ENCODE measurements at places on chromosomes 1 and 21.

DNA sequence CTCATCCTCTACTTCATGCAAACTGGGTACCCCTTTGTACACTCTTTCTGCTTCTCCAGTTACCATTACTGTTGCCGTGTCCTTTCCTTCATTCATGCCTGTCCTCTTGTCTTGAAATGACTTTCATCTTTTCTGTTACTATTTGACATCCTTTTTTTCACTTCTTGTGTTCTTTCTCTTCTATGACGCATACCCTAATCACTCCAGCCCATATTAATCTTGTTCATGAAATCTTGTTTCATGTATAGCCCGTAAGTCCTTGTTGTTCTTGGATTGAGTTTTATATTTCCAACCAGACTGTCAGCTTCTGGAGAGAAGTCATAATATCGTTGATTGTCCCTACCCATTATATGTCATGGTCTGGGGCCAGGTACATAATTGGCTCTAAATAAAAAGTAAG, 126.1 kb downstream of the NOS1AP start:
- DNase-seq, result no peak

- DNase-seq, result no peak
Measured at GRCh38 chr1:157771661-157772425, 5.1 kb downstream of the FCRL2 start.

- no peak for DNase-seq
Measured at GRCh38 chr1:36482724-36483388, at the start of gene CSF3R. Gene CSF3R (minus strand): TSS chr1:36482913. CDS start chr1:36479496, 3,417 bp downstream.

DNA sequence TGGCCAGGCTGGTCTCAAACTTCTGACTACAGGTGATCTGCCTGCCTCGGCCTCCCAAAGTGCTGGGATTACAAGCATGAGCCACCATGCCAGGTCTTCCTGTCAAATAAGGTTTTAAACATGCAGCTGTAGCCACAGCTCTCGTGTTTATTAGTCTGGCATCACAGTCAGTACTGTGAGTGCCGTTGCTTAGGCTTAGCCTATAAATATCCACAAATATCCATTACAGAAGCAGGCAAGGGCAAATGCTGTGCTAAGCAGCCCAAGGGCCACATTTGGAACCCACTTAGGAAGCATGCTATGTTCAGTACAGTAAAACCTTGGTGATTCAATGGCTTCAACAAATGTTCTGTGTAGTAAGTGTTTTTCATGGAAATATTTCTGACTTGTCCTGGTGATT, 75.9 kb downstream of the KIF1B start:
- no peak for DNase-seq

DNA sequence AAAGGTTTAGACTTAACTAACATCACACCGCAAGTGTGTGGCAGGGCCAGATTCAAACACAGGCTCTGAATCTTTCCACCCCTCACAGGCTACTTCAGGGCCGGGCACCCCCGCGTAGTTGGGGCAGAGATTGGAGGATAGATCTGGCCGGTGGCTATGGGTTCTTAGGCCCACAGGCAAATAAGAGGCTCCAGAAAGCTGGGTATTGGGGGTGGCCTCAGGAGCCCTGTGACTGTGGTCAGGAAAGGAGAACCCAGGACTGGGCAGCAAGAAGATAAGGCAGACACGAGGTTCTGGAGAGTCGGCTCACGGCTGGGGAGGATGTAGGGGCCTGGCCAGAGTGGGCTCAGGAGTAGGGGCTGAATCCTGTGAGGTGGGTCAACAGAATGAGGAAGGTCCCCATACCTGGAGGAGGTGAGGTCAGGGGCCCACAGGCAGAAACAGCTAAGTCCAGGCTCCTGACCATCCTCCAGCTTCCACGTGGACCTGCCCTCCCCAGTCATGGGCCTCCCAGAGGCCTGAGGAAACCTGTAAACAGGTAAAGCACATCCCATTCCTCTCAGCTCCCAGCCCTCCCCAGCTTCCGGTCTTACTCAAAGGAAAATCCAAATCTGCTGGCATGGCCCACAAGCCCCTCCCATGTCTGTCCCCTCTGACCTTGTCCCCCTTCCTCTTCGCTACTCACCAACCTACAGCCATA, 306.2 kb downstream of the MATN1 start:
- no peak for DNase-seq

GRCh38 chr1:48236716-48237470, 14.4 kb downstream of the SLC5A9 start:
- DNase-seq, result no peak

- no peak for DNase-seq
Measured at GRCh38 chr1:101632548-101633272, 364.0 kb downstream of the OLFM3 start.

DNA sequence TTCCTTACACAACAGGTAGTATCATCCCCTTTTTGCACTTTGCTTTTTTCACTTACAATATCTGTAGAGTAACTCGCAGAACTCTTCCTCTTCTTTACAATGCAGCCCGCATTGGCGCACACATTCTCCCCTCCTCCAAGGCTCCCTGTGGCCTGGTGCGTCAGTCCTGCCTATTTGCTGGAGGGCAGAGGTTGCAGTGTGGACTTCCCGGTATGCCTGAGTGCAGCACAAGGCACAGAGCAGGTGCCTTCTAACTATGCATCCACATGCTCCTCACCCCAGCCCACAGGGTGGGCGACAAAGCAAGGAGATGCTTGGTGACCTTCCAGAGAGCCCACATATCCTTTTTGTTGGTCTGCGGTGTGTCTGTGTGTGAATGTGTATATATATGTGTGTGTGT, 53.3 kb downstream of the ARHGEF11 start:
- DNase-seq, result no peak

- DNase-seq, result no peak
Measured at GRCh38 chr1:166166329-166166697, 488 bp downstream of the FAM78B start.

DNA sequence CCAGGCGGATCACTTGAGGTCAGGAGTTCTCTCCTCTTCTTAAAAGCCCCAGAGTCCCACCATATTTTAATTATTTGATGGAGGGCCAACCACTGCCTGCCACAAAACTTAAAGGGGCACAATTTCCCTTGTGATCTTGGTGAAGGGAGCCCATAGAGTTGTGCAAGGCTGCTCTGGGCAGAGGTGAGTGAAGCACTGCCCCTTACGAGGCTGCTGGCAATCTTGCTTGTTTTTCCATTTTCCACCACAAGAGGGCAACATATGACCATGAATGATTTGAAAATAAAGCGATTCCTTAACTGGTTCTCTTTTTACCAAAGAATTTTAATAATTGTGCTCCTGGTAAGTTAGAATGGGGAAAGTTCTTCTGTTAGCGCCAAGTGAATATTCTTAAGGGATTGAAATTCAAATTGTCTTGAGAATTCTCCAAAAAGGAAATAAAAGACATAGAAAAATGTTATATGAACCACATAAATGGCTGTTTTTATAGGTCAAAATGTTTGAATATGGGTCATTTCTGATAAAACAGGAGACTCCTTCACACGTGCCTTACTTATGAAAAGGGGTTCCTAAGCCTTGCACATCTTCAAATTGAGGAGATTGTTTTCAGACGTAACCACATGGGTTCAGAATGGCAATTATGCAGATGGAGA, 22.7 kb downstream of the PGM1 start:
- DNase-seq, result peak; percentile 51

DNA sequence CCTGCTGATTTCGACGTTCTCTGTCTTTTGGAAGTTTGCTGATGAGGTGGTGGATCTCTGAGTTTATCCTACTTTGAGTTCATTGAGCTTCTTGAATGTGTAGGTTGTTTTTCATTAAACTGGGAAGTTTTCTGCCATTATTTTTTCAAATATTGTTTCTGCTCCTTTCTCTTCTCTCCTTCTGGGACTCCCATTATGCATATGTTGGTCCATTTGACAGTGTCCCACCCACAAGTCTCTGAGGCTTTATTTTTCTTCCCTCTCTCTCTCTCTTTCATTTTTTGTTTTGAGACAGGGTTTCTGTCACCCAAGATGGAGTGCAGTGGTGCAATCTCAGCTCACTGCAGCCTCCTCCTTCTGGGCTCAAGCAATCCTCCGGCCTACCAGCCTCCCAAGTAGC, 11.7 kb downstream of the TNFRSF18 start:
- DNase-seq, result no peak

DNA sequence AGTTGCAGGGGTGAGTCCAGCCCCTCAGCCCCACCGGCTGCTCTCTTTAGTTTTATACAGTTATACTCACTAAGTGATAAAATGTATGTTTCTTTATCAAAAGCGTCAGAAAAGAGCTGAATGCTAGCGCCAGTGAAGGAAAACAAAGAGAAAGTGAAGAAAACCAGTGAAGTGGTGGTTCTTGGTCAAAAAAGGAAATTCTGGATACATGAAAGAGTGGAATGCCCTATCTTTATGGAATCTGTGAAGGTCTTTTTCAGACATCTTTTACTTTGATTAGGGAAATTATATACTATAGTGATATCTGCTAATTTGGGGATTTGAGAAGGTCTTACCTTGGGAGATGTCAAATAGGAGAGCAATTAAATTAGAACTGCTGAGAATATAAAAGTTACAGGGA, 41.3 kb downstream of the GPR3 start:
- DNase-seq, result no peak

- no peak for DNase-seq
Measured at GRCh38 chr1:226577401-226578180, 29.0 kb downstream of the STUM start.

GRCh38 chr1:158076441-158076840, 83.0 kb downstream of the KIRREL1 start:
- DNase-seq, result no peak

DNA sequence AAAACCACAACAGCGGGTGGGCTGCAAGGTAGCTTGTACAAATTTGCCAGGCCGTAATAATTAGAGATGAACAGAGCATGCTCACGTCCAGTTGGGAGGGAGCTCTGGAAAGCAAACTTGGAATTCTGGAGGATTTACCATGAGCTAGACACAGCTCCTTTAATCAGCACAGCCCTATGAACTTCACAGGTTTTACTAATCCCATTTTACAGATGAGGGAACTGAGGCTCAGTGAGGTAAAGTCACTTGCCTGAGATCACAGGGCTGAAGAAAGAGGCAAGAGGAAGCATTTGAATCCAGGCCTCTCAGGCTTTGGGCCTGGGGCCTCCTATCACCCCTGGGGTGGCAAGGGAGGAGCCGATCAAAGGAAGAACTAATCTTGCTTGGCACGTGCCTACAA, 24.0 kb downstream of the PAX7 start:
- DNase-seq, result no peak

- DNase-seq, result no peak
Measured at GRCh38 chr1:118032883-118033282, 103.3 kb downstream of the WDR3 start.

- DNase-seq, result no peak
Measured at GRCh38 chr1:160217481-160218051, 12.4 kb downstream of the PEA15 start.

DNA sequence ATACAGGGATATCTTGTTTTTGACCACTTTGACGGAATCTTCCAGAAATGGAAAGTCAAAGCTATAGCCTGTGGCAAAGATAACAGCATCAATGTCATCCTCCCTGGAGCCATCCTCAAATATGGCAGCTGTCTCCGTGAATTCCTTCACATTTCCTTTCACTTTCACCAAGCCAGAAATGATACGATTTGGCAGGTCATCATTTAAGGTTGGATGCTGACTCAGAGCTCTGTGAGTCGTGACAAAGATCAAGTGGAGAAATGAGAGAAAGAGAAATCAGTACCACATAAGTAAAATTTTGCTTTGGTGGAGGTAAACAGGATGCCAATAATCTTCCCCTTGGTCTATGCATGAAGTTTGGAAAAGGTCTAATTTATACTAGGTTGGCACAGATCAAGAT, 23.9 kb downstream of the FMO5 start:
- no peak for DNase-seq

DNA sequence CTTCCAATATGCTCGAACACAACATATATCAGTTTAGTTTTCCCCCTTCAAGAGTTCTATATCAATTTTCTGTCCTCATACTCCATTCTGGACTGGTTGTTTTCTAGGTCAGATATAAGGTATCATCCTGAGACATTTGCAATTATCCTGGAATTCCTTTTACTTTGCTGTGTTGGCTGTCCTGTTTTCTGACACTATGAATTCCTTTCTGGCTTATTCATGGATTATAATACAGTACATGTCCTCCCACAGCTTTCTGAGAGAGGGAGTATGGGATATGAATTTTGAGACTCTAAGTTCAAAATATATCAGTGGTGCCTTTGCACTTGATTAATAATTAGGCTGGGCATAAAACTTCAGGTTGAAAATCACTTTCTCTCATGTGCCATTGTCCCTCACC, 11.9 kb downstream of the PHTF1 start:
- DNase-seq, result no peak

- DNase-seq, result no peak
Measured at GRCh38 chr1:238777551-238777950, 608.8 kb upstream of the CHRM3 start.

DNA sequence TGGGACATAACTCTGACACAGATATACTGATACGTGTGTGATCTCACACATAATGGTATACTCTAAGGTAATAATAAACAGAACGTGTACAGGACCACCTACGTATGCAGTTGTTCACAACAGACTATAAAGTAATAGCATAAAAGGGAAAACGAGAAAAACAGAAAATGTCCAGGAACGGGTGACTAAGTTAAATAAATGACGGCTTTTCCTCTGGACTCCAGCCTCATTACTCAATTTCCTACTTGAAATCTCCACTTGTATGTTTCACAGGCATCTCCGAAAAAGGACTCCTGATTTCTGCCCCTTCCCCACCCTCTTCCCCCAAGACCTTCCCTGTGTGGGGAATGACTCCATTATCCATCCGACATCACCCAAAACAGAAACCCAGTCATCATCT, 95.1 kb downstream of the JAK1 start:
- DNase-seq, result no peak

DNA sequence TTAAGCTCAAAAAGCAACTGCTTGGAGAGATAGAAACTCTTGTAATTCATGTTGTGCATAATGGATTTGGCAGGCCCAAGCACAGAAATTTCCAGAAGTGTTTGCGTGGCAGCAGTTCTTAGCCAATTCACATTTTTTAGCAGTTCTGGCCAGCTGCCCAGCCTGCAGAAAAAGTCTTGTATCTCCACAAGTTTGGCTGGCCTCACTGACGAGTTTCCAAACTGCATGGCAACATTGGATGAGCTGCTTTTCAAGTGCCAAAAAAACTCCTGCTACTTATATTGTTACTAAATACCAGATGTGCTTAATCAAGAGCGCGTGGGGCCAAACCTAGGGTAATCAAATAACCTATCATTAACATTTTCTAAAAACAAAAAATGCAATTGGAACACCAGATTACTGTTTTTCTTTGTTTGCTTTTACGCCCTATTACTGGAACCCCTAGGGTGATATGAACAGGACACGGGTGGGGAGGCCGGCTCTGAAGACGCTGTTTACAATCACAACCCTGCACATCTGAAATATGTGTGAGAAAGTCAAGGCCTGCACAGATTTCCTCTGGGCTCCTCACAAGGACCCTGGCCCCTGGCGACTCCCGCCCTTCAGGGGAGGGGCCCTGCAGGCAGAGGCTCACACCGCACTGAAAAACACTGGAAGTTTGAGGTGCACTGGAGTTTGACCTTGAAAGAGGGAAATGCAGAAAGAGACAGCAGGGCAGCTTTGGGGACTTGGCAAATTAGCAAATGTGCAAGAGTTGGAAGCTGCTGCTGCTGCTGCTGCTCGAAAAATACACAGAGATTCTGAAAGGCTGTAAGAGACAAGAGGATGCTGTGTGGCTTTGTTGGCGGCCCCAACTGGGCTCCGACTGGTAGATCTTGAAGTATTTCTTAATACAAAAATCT, 55.2 kb upstream of the TARBP1 start:
- DNase-seq, result no peak

GRCh38 chr1:66302815-66303214, 231.1 kb upstream of the SGIP1 start:
- no peak for DNase-seq

GRCh38 chr1:83692524-83693381, 306.2 kb downstream of the TTLL7 start:
- DNase-seq, result no peak

All from CD4-positive, alpha-beta T cell (primary cell).